CD4-positive, alpha-beta memory T cell (primary cell): ENCODE measurements at places on chromosomes 16 and 17. TPM values are rescaled to one million over a fixed set of nuclear protein-coding genes. Genes with fewer than 3 reads are reported as not detected.
A peak's percentile ranks its signal among the peaks of the same experiment; 100 is the strongest.

DNA sequence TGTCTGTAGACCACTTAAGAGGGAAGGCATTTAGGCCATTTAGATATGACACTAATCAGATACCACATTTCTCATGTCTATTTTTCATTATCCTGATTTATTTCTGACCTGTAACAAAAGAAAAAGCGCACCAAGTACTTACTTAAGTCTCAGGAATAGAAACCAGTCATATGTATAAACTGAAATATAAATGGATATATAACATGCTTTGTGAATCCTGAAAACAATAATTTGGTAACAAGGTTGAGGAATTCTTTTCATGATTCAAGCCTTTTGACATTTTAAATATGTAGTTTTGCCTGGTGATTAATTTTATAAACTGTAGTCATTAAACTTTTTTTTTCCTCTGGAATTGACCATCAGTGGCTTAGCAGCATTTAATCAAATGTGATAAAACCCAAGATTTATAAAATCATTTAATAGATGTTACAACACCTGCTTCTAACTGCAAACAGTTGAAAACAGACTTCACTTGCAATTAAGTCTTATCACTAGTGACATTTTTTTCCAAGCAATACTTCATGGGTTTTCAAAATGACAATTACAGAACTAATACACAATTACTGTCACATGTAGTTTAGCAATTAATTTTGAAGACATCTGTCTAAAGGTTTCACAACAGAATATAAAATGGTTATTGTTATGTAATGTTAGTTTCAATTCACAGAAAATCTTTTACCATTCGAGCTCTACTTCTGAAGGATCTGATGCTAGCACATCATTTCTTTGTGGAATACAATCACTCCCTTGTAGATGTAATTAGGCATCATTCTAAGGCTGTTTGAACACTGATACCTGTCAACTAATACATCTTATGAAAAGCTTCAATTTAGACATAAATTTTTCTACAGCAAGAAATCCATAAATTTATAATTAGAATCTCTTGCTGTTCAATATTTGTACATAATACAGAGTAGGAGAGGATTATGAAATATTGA, 110.3 kb downstream of the TOX3 start:
- no peak overlapping the region for H3K4me3 ChIP-seq
- DNase-seq = no peak
- no peaks in the 10 kb centered on the region for H3K4me1 ChIP-seq

- H3K4me3 ChIP-seq = no peak overlapping the region
- no peaks in the 10 kb centered on the region for H3K4me1 ChIP-seq
- DNase-seq = no peak
- H3K27ac ChIP-seq = no peak overlapping the region
- H3K27me3 ChIP-seq = no peaks in the 10 kb centered on the region
These were observed 777 bp downstream of the FOXN1 start for GRCh38 chr17:28506763-28507487.

The CAVIN1 gene
- 0.52 TPM for total RNA-seq

The ZNF652 gene
- total RNA-seq = 68.6 TPM

- H3K4me3 ChIP-seq = no peak overlapping the region
- H3K27ac ChIP-seq = no peak overlapping the region
- no peaks in the 10 kb centered on the region for H3K36me3 ChIP-seq
- peaks cover 11% of the 10 kb centered on the region for H3K4me1 ChIP-seq
- peaks cover 27% of the 10 kb centered on the region for H3K27me3 ChIP-seq
These were observed 2.9 kb upstream of the FOXF1 start for GRCh38 chr16:86507173-86508027.

The TNFRSF13B gene
- total RNA-seq = not detected

The ABCC11 gene
- not detected for total RNA-seq

The PPP1R27 gene
- total RNA-seq = not detected

The LRRC37A gene
- total RNA-seq = 11.9 TPM

The TBL3 gene
- 35.0 TPM for total RNA-seq

- no peaks in the 10 kb centered on the region for H3K4me1 ChIP-seq
- no peak overlapping the region for H3K4me3 ChIP-seq
- DNase-seq = no peak
- H3K27ac ChIP-seq = no peak overlapping the region
- no peaks in the 10 kb centered on the region for H3K27me3 ChIP-seq
These were observed 10.6 kb downstream of the TSC2 start for GRCh38 chr16:2058420-2058819.

The TERF2IP gene
- 108 TPM for total RNA-seq

GRCh38 chr16:22225060-22225459, 19.0 kb downstream of the EEF2K start:
- H3K36me3 ChIP-seq = peaks cover 4% of the 10 kb centered on the region
- no peaks in the 10 kb centered on the region for H3K4me1 ChIP-seq
- no peak overlapping the region for H3K27ac ChIP-seq
- H3K4me3 ChIP-seq = no peak overlapping the region
- H3K27me3 ChIP-seq = no peaks in the 10 kb centered on the region

The MYH13 gene
- not detected for total RNA-seq

DNA sequence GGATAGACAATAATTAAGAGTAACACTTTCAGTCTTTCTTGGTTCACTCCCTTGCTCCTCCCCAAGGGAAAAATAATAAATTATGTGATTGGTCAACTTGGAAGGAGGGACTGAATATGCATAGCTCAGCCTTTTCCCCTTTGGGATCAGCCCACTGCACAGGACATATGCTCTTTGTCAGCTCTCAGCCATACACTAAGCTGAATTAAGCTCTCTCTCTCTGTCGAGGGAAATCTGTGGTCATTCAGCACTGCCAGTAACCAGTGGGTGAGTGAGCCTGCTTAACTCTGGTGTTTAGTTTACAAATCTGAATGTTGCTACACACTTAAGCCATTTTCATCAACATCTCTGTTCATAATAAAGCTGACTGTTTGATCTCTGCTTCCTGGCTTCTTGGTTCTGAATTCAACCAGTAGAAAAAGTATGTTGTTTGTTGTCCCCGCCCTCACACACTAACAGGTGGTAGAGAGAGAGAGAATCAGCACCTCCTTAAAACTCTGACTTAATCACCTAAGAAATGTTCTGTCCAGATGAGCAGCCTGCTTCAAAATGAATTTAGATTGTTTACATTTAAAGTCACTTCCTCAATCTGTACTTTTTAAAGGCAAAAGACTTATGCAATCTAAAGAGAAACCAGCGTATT, 102.3 kb upstream of the C17orf78 start:
- H3K4me1 ChIP-seq = no peaks in the 10 kb centered on the region
- no peak for DNase-seq
- no peak overlapping the region for H3K27ac ChIP-seq
- H3K27me3 ChIP-seq = no peaks in the 10 kb centered on the region
- no peaks in the 10 kb centered on the region for H3K36me3 ChIP-seq

The CDH5 gene
- total RNA-seq = not detected

DNA sequence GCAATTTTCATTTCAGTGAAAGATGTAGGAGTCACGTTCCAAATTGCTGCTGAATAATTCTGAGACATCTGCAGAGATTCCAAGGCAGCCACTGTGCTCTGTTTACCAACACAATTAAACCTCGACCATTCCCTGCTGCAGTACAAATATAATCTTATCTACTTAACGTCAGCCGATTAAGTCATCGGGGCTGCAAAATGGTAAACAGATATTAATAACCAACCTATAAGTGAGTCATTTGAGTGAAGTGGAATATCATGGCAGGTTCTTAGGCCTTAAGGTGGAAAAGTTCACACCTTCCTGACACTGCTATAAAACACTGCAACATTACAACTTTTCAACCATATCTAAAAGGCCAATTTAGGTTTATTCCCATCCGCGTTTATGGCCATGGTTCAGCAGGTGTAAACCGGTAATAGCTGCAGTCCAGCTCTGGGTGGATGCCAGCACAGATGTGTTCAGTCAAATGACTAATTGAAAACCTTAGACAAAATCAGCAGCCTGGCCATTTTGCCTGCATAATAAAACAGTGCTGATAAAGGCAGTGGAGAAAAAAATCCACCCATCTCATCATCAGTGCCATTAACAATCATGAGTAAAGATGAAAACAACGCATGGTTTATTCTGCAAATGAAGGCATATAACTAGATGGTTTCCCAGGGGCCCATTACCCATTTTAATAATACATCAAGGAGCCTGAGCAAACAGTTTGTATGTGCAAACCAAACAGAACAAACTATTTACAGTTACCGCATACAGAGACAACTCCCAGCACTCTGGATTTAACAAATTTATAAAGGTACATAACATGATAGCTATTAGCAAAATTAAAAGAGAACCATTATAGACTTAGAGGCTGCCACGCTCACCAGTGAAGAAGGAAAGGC, 202.9 kb upstream of the IRX3 start:
- DNase-seq = no peak
- no peaks in the 10 kb centered on the region for H3K4me1 ChIP-seq
- H3K27me3 ChIP-seq = no peaks in the 10 kb centered on the region
- no peak overlapping the region for H3K27ac ChIP-seq

GRCh38 chr17:36629252-36629847, 28.0 kb downstream of the MRM1 start:
- DNase-seq = peak; percentile 66
- no peaks in the 10 kb centered on the region for H3K27me3 ChIP-seq
- H3K4me1 ChIP-seq = no peaks in the 10 kb centered on the region
- no peak overlapping the region for H3K27ac ChIP-seq

The MYH8 gene
- not detected for total RNA-seq

GRCh38 chr16:66128371-66128770, 238.1 kb upstream of the CDH5 start:
- no peaks in the 10 kb centered on the region for H3K36me3 ChIP-seq
- no peak overlapping the region for H3K4me3 ChIP-seq
- H3K4me1 ChIP-seq = no peaks in the 10 kb centered on the region
- peaks cover 11% of the 10 kb centered on the region for H3K27me3 ChIP-seq
- H3K27ac ChIP-seq = no peak overlapping the region

- DNase-seq = no peak
- no peak overlapping the region for H3K4me3 ChIP-seq
- H3K4me1 ChIP-seq = no peaks in the 10 kb centered on the region
- H3K27me3 ChIP-seq = no peaks in the 10 kb centered on the region
- H3K27ac ChIP-seq = no peak overlapping the region
These were observed 1491.4 kb upstream of the GOT2 start for GRCh38 chr16:60225541-60225940.

- no peak overlapping the region for H3K4me3 ChIP-seq
- peak; percentile 30 for DNase-seq
- H3K4me1 ChIP-seq = peaks cover 73% of the 10 kb centered on the region
- H3K27ac ChIP-seq = no peak overlapping the region
- peaks cover 52% of the 10 kb centered on the region for H3K36me3 ChIP-seq
These were observed 5.5 kb downstream of the TMEM204 start for GRCh38 chr16:1538804-1539520.

GRCh38 chr17:63774969-63775265, 947 bp downstream of the DDX42 start:
- H3K36me3 ChIP-seq = peaks cover 5% of the 10 kb centered on the region
- H3K4me1 ChIP-seq = peaks cover 74% of the 10 kb centered on the region
- peak overlapping the region; percentile 97 for H3K4me3 ChIP-seq
- H3K27ac ChIP-seq = peak overlapping the region; percentile 99
- H3K27me3 ChIP-seq = no peaks in the 10 kb centered on the region

- no peak overlapping the region for H3K4me3 ChIP-seq
- no peak overlapping the region for H3K27ac ChIP-seq
- no peaks in the 10 kb centered on the region for H3K27me3 ChIP-seq
- DNase-seq = no peak
These were observed 56.3 kb upstream of the HAS3 start for GRCh38 chr16:69049146-69049545.

DNA sequence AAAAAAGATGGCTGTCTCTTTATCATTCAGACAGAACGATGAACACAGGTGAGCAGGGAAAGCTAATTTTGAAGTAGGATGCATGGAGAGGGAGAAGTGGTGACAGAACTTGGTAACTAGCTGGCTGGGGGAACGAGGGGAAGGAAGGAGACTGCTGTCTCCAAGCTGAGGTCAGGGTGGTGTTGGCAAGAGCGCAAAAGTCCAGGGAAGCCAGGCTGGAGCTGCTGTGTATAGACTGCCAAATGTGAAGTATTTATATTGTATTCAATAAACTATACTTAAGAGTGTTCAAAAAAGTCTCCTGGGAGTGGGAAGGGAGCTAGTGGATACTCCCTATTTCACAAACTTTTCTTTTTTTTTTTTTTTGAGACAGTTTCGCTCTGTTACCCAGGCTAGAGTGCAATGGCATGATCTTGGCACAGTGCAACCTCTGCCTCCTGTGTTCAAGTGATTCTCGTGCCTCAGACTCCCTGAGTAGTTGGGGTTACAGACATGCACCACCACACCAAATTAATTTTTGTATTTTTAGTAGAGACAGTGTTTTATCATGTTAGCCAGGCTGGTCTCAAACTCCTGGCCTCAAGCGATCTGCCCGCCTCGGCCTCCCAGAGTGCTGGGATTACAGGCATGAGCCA, 8.2 kb downstream of the TMEM106A start:
- no peak for DNase-seq
- H3K4me3 ChIP-seq = no peak overlapping the region
- H3K4me1 ChIP-seq = no peaks in the 10 kb centered on the region
- peaks cover 4% of the 10 kb centered on the region for H3K36me3 ChIP-seq
- H3K27ac ChIP-seq = no peak overlapping the region
- no peaks in the 10 kb centered on the region for H3K27me3 ChIP-seq
